ENCODE measurements at places on chromosomes 6 and 20. TPM values are rescaled to one million over a fixed set of nuclear protein-coding genes. Genes with fewer than 3 reads are reported as not detected.

The VNN1 gene
- 0.29 TPM for polyA plus RNA-seq

The SIGLEC1 gene
- polyA plus RNA-seq = 1.1 TPM

The CLIC5 gene
- 0.37 TPM for polyA plus RNA-seq

The NOL7 gene
- 52.1 TPM for polyA plus RNA-seq

The METTL24 gene
- polyA plus RNA-seq = 0.34 TPM

The SLC17A1 gene
- polyA plus RNA-seq = not detected

The HLA-DQA1 gene
- polyA plus RNA-seq = 42.9 TPM

The NOTCH4 gene
- 17.8 TPM for polyA plus RNA-seq

The SMOC2 gene
- 14.4 TPM for polyA plus RNA-seq

The COL9A3 gene
- 1.4 TPM for polyA plus RNA-seq

The TCF21 gene
- 1.2 TPM for polyA plus RNA-seq

The ERMARD gene
- 49.9 TPM for polyA plus RNA-seq

The HLA-F gene
- polyA plus RNA-seq = 35.6 TPM

The STX7 gene
- 9.0 TPM for polyA plus RNA-seq

The CHMP4B gene
- 116 TPM for polyA plus RNA-seq

The REM1 gene
- 0.60 TPM for polyA plus RNA-seq
